ENCODE measurements at places on chromosomes 4 and X.
A peak's percentile ranks its signal among the peaks of the same experiment; 100 is the strongest.

DNA sequence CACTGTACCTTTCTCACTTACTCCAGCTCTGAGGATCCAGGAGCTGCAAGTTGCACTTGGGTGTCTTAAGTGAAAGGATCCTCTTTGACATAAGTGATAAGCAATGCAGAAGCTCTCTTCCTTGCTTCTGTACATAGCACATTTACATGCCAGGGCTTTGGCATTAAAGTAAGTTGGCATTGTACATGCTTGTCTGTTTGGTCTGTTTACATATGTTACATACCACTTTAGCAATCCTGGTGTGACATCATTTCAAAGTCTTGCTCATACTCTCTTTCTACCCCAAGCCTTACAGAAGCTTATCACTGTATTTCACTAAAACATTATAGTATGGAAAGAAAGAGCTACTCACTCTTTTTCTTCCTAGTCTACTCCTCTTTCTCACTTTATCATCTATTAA, 2548.3 kb downstream of the ARAP2 start:
- DNase-seq = peak; percentile 4

DNA sequence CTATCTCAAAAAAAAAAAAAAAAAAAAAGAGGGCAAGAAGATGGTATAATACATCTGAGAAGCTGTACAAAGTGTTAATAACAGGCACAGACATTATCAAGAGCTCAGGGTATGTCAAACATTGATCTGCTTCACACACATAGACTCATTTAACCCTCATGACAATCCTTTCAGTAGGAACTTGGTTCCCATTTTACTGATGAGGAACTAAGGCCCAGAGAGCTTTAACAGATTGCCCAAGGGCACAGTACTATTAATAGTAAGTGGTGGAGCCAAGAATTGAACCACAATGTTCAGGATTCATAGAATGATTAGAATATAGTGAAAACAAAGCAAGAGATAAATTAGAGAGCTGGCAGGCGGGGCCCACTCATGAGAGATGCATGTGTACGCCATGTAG, 154.4 kb downstream of the EFHC2 start:
- no peak for DNase-seq

GRCh38 chrX:140149761-140150160, 184.4 kb upstream of the CXorf66 start:
- DNase-seq = peak; percentile 7

GRCh38 chrX:54550821-54551220, 20.8 kb downstream of the GNL3L start:
- no peak for DNase-seq

DNA sequence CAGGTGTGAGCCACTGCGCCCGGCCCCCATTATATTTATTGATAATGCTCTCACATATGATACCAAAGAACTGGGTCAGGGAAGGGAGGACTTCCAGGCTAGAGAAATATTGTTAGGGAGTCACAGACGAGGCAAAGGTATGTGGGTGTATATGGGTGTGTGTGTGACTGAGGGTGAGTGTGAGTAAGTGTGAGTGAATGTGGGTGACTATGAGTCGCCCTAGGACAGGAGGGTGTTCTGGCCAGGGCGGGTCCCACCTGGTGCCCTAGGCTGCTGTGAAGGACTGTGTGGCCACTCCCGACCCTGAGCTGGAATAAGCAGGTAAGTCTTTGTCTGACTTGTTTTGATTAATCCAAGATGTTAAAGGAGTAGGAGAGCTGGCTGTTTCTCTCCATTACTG, 34.4 kb downstream of the RWDD4 start:
- DNase-seq = no peak

DNA sequence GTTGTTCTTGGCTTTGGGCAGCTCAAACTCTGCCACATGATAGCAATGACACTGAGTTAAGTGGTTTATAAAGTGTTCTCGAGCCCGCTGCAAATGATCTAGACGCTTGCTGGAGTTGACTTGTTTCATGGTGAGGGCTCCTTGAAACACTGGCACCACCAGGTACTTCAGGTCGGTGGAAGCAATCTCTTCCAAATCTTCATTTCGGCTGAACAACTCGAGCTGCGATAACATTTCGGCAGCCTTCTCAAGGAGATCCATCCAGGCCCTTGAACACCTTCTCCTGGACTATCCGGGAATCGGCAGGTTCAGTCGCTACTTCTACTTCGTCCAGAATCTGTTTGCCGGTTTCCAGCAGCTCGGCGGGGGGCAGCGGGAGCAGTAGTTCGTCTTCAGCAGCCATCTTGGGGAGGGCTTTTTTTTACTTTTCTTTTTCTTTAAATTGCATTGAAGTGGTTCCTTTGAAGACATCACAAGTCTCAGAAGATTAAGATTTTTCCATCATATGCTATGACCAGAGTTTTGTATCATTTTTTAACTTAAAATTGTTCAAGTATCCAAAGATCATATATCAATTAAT, 28.0 kb downstream of the HNRNPDL start:
- no peak for DNase-seq

- DNase-seq = peak; percentile 50
These were observed 67.9 kb downstream of the NHS start for GRCh38 chrX:17442898-17443297.

- peak; percentile 96 for DNase-seq
These were observed 37.9 kb downstream of the RELL1 start for GRCh38 chr4:37648084-37648817.

GRCh38 chrX:115559672-115560071, 1.3 kb upstream of the PLS3 start:
- DNase-seq = no peak

DNA sequence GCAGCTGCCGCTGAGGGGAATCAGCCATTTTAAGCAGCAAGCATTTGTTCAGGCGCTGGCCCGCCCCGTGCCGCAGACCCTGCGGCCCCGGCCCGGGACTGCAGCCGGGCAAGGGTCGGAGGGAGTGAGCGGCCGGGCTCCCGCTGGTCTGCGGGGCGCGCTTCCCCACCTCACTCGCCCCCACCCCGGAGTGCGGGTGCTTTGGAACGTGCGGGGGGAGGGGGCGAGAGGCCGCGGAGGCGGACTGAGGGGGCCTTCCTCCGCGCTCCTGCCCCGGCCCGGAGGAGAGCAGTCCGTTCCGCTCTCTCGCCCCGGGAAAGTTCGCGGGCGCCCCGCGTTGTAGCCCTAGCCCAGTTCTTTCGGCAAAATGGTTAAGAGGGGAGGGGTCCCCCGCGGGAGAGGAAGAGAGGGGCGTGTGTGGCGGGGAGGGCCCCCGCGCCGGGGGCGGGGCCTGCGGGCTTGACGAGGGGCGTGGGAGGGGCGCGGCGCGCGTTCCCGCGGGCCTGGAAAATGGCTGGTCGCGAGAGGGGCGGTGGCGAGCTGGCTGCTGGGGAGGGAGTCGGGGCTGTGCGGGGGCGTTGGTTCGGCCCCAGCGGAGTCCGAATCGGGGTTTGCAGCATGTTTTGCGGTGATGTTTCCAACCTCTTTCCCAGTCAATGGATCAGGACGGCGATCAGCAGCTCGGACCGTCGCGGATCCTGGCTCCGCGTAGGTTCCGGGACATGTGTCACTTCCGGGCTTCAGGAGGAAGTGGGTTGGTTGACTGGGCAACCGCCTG, 942 bp downstream of the ING2 start:
- peak; percentile 79 for DNase-seq

DNA sequence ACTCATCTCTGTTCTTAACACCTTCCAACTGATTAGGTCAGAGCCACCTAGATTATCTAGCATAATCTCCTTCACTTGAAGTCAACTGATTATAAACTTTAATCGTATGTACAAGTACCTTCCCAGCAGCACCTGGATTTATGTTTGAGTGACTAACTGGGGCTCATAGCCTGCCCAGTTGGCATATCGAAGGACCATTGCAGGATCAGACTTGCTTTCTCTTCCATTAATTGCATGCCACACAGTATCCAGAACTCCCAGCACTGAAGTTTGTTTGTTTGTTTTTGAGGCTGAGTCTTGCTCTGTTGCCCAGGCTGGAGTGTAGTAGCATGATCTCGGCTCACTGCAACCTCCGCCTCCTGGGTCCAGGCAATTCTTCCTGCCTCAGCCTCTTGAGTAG, 27.9 kb downstream of the GRK4 start:
- no peak for DNase-seq

GRCh38 chrX:53357799-53358530, 64.5 kb downstream of the SMC1A start:
- DNase-seq = peak; percentile 38

DNA sequence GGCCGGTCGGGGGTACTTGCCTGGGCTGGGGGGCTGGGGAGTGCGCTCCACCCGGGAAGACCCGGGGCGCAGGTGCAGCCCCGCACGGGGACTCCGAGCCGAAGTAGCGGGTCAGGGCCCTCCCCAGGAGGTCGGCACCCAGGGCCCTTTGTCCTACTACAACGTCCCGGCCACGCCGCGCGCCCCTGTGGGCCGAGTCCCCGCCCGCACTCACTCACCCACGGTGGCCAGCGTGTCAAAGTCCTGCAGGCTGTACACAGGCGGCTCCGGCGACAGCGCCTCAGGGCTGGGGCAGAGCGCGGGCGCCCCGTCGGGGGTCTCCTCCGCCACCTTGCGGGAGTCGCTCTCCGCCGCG, 602 bp downstream of the PRKX start:
- no peak for DNase-seq

DNA sequence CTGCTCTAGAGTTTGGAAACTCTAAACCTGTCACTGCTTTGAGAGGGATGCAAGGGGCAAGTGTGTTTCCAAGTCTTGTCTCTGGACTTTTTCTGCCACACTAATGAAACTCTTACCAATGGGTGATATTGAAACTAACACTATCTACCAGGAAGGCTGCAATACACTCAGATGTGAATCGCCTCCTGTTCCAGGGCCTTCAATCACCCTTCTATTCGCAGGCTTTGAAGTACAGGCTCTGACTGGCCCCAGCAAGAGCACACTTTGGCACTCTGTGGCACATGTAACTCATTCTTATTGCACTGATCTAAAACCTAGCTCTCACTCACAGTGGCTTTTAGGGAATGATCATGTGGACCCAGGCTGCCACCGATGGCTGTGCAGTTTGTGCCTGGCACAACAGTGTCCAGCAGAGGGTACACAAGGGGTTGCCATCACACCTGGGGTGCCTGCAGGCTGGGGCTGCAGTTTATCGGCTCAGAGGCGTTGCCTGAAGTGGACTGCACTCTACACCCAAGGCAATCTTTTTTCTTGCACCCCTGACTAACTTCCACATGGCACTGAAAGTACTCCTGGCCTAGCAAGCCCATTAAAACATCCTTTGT, 210.8 kb downstream of the MGST2 start:
- DNase-seq = no peak

- no peak for DNase-seq
These were observed 17.2 kb downstream of the VGLL1 start for GRCh38 chrX:136549226-136549625.

DNA sequence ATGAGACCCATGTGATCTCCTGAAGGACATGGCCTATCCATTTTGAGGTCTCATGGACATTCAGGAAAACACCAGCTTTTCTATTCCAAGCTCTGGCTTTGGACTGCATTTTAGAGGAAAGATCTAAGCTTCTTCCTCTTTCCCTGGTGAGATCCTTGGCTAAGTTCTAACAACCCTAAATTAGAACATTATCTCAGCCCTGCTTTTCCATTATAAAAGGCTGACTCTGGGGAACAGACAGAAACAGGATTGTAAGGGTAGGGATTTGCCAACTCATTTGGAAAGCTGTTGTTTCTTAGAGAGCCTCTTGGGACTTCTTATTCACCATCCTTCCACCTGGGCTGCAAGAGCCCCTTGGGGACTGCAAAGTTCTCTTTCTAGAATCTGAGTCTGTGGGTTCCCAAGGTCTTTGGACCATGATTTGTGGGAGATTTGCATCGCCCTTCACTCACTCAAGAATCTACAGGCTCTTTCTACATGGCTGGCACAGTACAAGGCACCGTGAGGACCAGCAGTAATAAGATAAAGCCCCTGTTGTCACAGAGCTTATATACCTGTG, 146.9 kb downstream of the FNIP2 start:
- no peak for DNase-seq

DNA sequence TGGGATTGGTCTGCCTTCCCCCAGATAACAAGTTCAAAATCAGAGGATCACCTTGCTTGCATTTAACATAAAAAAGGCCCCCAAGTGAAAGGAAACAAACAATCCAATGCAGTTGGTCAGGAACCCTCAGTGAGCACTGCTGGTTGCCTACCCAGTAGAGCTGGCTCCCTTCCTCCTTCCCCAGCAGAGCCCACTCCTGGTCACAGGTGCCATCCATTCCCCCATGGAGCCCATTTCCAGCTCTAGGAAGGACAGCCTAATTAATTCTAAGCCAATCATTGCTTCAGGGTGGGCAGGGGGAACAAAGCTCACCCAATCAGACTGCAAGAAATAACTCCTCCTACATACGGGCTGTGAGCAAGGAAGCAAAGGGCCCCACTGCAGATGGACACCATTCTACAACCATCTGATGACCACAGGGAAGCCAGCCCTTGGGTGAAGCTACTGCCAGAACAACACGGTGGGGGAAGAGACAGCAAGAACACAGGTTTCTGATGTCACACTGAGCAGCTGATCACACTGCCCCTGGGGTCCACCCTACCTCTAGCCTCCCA, 86.5 kb downstream of the SH3KBP1 start:
- DNase-seq = no peak

DNA sequence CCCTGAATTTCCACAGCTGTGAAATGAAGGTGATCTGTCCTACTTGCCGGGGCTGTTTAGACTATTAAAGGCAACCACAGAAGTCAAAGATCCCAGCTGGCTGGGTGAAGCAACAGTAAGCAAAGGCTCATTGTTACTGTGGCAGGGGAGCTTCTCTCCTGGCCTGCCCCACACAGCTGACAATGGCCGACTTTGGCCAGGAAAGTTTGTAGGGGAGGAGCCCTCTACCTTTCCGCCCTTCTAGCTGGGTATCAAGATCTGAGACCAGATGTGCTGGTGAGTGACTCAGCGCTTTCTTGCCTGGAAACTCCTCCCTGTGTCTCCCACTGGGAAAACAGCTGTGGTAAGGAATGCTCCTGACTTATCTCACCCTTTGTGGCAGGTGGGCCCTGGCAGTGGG, 21.1 kb downstream of the RASSF6 start:
- peak; percentile 70 for DNase-seq

- peak; percentile 37 for DNase-seq
These were observed 51.5 kb upstream of the SLC4A4 start for GRCh38 chr4:71287305-71287704.

DNA sequence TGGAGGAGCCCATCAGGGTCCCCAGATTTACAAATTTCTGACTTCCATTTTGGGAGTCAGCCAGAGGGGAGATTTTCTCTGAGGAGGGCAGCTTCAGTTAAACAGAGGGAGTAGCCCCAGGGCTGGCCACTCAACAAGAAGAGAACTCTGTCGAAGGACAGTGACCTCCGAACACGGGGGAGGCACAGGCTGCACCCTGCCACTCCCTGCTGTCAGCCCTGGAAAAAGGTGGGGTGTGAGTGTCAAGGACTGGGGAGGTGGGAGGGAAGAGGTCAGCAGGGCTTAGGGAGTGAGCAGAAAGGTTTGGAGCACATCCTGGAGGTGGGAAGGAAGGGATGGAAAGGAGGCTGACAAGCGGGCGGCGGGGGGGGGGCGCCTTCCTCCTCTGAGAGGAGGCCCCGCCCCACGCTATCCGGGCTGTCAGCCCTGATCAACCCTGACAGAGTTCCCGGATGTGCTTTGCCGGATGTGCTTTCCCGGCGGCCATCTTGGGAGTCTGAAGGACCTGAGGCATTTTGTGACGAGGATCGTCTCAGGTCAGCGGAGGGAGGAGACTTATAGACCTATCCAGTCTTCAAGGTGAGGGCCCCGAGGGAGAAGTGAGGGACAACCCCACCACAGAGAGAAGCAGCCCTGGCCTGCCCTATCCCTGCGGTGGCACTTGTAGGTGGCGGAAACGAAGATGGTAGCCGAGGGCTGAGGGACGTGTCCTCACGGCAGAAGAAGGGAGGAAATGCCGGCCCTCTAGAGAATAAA, at the start of gene MAGEC1:
Gene MAGEC1, plus strand, starts transcription at position 495 of the 756 bp plus-strand sequence. CDS start 1,179 bp downstream, outside the sequence.
- DNase-seq = peak; percentile 36

- no peak for DNase-seq
These were observed 39.2 kb downstream of the TSPAN5 start for GRCh38 chr4:98619180-98619579.

Data from M059J (cell line).